GM23248 (cell line): ENCODE measurements at places on chromosomes 2 and 18. TPM values are rescaled to one million over a fixed set of nuclear protein-coding genes. Genes with fewer than 3 reads are reported as not detected.

- no peak overlapping the region for H3K27ac ChIP-seq
- peaks cover 55% of the 10 kb centered on the region for H3K4me1 ChIP-seq
- DNase-seq: no peak
- H3K36me3 ChIP-seq: no peaks in the 10 kb centered on the region
Observed at GRCh38 chr2:217101972-217102371, 242.1 kb upstream of the TNP1 start.

Gene SERPINB12
- not detected in 2 replicates for total RNA-seq

GRCh38 chr2:144659731-144660275, 139.9 kb upstream of the ZEB2 start:
- peak; percentile 94 for DNase-seq
- H3K36me3 ChIP-seq: no peaks in the 10 kb centered on the region
- H3K27ac ChIP-seq: peak overlapping the region; percentile 60
- no peaks in the 10 kb centered on the region for H3K27me3 ChIP-seq
- peaks cover 18% of the 10 kb centered on the region for H3K4me1 ChIP-seq
- no peak overlapping the region for H3K4me3 ChIP-seq

GRCh38 chr2:2012505-2012904, 268.2 kb upstream of the PXDN start:
- H3K4me1 ChIP-seq: no peaks in the 10 kb centered on the region
- H3K27ac ChIP-seq: no peak overlapping the region
- no peak overlapping the region for H3K4me3 ChIP-seq
- DNase-seq: no peak
- no peaks in the 10 kb centered on the region for H3K36me3 ChIP-seq

- H3K4me3 ChIP-seq: no peak overlapping the region
- no peaks in the 10 kb centered on the region for H3K36me3 ChIP-seq
- no peaks in the 10 kb centered on the region for H3K4me1 ChIP-seq
- DNase-seq: no peak
- H3K27me3 ChIP-seq: no peaks in the 10 kb centered on the region
- no peak overlapping the region for H3K27ac ChIP-seq
Observed at GRCh38 chr18:67980241-67980640, 463.7 kb upstream of the DSEL start.

- H3K27ac ChIP-seq: no peak overlapping the region
- peaks cover 17% of the 10 kb centered on the region for H3K4me1 ChIP-seq
- H3K27me3 ChIP-seq: no peaks in the 10 kb centered on the region
- H3K36me3 ChIP-seq: no peaks in the 10 kb centered on the region
Observed at GRCh38 chr2:30670453-30670852, 136.8 kb downstream of the CAPN13 start.

GRCh38 chr2:207123335-207123744, 42.4 kb downstream of the KLF7 start:
- DNase-seq: no peak
- no peak overlapping the region for H3K4me3 ChIP-seq
- peaks cover 51% of the 10 kb centered on the region for H3K36me3 ChIP-seq
- H3K27me3 ChIP-seq: no peaks in the 10 kb centered on the region

DNA sequence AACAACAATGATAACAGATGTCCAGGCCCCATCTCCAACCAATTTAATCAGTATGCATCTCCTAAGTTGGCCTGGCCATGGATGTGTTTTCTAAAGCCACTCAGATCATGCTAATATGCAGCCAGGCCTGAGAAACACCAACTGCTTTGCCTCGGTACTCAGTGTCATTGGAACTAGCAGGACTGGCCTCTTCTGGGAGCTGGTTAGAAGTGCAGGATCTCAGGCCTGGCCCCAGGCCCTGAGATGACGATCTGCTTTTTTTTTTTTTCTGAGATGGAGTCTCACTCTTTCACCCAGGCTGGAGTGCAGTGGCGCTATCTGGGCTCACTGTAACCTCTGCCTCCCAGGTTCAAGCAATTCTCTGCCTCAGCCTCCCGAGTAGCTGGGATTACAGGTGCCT, 69.1 kb downstream of the IRS1 start:
- no peak for DNase-seq
- no peak overlapping the region for H3K27ac ChIP-seq
- peaks cover 16% of the 10 kb centered on the region for H3K36me3 ChIP-seq
- H3K4me3 ChIP-seq: no peak overlapping the region
- H3K4me1 ChIP-seq: peaks cover 18% of the 10 kb centered on the region

Gene FNDC4
- 24.2 and 31.2 TPM in 2 replicates for total RNA-seq

- peaks cover 3% of the 10 kb centered on the region; the same call in 1 of the 2 replicates for H3K4me1 ChIP-seq
- no peaks in the 10 kb centered on the region for H3K27me3 ChIP-seq
- no peaks in the 10 kb centered on the region for H3K36me3 ChIP-seq
Observed at GRCh38 chr18:61551586-61551985, 218.4 kb downstream of the CDH20 start.

Gene RAD51AP2
- total RNA-seq: not detected in 2 replicates

DNA sequence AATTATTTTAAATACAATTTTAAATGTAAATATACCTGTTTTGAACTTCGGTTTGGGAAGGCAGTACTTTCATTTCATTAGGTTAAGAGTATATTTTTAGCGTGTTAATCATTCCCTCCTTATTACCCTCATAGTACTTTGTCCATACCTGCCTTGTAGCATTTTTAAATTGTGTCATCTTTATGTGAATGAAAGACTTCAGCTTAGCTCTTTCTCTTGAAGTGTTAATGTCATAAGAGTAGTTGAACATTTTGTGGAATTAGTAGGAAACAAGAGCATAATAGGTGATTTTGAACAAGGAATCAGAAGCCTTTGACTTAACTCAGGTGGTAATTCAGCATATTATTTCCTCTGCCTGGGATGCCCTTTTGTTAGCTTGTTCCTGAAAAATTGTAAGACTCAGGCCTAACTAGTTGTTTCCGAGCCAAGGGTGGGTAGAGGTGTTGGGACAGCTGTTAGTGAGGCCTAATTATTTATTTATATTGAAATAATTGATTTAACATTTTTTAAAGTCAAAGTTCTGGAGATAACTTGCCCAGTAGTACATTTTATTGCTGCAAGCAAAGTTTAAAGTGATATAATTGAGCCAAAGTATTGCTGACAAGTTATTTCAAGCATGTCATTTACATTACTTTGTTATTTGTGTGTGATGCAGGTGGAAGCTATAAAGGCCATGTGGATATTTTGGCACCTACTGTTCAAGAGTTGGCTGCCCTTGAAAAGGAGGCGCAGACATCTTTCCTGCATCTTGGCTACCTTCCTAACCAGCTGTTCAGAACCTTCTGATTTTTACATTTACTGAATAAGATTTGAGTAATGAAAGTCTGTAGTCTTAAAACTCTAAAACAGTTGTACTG, 38.7 kb downstream of the DDX1 start:
- H3K4me3 ChIP-seq: no peak overlapping the region
- no peaks in the 10 kb centered on the region for H3K27me3 ChIP-seq
- no peak for DNase-seq
- peaks cover 80% of the 10 kb centered on the region for H3K36me3 ChIP-seq
- H3K4me1 ChIP-seq: peaks cover 13% of the 10 kb centered on the region

Gene ARL4C
- 2.4 and 4.8 TPM in 2 replicates for total RNA-seq

DNA sequence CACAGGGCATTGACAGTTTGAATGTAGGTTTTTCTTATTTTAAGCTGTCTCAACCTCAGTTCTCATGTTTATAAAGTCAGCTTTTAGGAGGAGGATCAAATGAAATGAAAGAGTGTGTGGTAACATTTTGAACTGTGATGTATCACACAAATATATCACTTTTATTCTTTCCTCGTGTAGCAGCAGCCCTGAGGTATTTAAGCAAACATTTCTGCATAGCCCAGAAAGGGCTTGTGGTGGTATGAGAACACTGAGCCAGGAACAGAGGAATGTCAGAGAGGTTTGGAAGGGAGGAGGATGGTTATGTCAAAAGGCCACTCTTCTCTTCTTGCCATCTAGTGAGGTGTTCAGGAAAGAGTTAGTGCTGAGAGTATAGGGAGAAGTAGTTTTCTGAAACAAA, 150.2 kb downstream of the PARD3B start:
- peak; percentile 57 for DNase-seq
- peaks cover 17% of the 10 kb centered on the region for H3K4me1 ChIP-seq
- no peaks in the 10 kb centered on the region for H3K36me3 ChIP-seq

Gene NRBP1
- 145 and 165 TPM in 2 replicates for total RNA-seq

DNA sequence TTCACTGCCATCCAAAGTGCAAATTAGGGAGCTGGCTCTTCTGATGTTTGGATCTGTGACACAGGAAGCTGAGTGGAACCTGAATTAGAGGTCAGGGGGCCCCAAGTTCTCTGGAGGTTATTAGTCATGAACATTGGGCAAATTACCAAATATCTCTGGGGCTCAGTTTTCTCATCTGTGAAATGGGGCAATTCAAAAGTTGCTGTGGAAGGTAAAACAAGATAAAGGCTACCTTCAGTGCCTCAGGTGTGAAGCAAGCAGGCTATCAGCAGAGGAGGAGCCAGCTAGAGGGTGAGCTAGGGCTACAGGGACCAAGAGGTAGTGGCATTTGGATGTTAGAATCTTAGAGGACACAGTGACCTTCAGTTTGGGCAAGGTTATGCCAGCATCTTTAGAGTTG, 89.4 kb upstream of the FAM136A start:
- no peak overlapping the region for H3K4me3 ChIP-seq
- no peak overlapping the region for H3K27ac ChIP-seq
- no peaks in the 10 kb centered on the region for H3K27me3 ChIP-seq
- H3K4me1 ChIP-seq: peaks cover 8% of the 10 kb centered on the region
- H3K36me3 ChIP-seq: no peaks in the 10 kb centered on the region
- DNase-seq: no peak

DNA sequence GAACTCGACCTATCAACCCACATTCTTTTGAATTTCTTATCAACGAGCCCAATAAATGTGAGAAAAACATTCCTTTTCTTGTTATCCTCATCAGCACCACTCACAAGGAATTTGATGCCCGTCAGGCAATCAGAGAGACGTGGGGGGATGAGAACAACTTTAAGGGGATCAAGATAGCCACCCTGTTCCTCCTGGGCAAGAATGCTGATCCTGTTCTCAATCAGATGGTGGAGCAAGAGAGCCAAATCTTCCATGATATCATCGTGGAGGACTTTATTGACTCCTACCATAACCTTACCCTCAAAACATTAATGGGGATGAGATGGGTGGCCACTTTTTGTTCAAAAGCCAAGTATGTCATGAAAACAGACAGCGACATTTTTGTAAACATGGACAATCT, 378.2 kb downstream of the STK39 start:
- no peak for DNase-seq
- no peaks in the 10 kb centered on the region for H3K27me3 ChIP-seq
- no peaks in the 10 kb centered on the region for H3K36me3 ChIP-seq
- no peak overlapping the region for H3K27ac ChIP-seq
- H3K4me1 ChIP-seq: no peaks in the 10 kb centered on the region

- peak; percentile 95 for DNase-seq
- peaks cover 18% of the 10 kb centered on the region for H3K4me1 ChIP-seq
- H3K27me3 ChIP-seq: no peaks in the 10 kb centered on the region
- H3K27ac ChIP-seq: peak overlapping the region; percentile 97
- no peaks in the 10 kb centered on the region for H3K36me3 ChIP-seq
- no peak overlapping the region for H3K4me3 ChIP-seq
Observed at GRCh38 chr2:179460181-179460929, 195.7 kb upstream of the SESTD1 start.

Gene SLC23A3
- total RNA-seq: 0.13 and 1.2 TPM in 2 replicates

DNA sequence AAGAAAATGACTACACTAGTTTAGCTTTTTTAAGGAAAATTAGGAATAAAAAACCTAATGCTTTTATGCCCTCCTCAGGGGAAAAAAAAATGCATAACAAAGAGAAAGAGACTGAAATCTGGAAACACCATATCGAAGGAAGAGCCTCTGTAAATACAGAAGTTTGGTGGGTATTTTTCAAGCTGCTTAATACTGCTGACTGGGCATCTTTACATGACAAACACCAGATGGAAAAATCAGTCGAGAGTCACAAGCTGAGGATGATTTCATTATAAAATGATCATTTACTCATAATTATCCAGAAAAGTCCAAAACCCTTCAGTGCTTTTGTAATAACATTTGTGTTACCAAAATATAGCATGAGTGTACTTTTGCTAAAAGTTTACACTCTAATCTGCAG, 1600.7 kb upstream of the ACVR2A start:
- no peaks in the 10 kb centered on the region for H3K36me3 ChIP-seq
- H3K27me3 ChIP-seq: no peaks in the 10 kb centered on the region
- DNase-seq: no peak
- no peak overlapping the region for H3K27ac ChIP-seq
- H3K4me1 ChIP-seq: peaks cover 50% of the 10 kb centered on the region

DNA sequence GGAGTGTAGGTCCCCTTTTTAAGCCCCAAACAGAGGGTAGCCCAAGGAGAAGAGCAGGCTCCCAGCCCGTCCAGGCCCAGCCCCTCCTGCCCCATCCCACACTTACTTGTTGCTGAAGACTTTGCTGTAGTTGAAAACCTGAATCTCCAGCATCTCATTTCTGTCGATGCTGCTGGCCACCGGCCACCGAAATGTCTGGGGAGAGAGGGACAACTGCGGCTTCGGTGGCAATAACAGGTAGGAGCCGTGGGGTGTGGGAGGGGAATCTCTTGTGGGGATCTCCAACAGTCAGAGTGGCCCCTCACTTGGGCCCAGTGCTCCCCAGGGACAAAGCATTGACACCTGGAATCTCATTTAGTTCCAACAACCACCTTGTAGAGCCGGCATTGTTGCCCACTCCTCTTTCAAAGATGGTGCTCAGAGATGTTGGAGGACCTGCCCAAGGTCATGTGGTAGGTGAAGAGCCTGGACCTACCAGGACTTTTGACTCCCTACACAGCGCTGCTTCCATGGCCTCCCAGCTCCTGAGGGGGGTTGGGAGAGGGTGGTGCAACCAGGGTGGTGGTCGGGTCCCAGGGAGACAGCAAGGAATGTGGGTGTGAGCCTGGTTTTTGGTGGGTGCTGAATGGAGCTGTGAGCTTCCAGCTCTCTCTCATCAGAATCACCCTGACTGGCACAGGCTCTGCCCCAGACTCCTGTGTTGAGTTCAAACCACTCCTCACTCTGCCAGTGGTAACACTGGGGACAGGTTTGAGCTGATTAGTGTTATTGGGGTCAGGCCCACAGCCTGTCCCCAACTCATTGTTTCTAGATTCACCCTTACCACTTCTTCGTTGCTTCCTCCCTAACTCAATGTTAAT, 50.0 kb upstream of the OTOF start:
- no peaks in the 10 kb centered on the region; the same call in 1 of the 2 replicates for H3K27me3 ChIP-seq
- DNase-seq: no peak
- H3K27ac ChIP-seq: no peak overlapping the region

DNA sequence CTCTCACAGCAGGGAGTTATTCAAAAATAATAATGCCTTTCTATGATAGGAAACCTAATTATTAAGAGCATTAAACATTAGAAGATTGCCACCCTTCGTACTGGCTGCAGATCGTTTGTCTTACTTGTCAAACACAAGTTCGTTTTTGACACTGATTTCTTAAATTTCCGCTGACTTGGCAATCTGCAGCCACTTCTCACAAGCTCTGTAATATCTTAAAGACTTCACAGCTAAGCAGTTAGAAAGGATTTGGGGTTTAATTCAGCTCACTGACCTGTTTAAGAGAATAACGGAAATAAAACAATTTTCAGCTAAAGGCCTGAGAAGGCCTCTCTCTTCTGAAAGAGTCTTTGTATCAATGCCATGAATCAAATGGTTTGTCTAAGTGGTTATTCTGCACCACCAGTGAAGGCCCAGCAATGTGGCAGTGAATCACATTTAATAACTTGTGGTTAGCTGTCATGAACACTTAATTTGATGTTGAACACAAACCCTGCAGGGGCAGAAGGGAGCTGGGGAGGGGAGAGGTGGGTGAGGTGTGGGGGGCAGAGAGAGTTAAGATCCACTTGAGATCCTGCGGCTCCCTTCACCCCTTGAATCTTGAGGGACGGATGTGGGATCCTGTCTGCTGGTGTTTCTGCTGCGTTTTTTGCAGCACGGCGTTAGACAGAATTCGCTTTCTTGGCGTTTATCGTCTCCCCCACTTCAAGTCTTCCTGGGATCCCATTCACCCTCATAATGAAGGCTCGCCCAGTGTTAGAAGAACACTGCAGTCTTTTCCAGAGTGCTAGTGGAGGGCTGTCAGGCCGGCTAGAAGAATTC, 145.4 kb upstream of the SATB2 start:
- peak; percentile 5 for DNase-seq
- H3K4me1 ChIP-seq: no peaks in the 10 kb centered on the region
- H3K36me3 ChIP-seq: no peaks in the 10 kb centered on the region
- H3K27me3 ChIP-seq: 0 out of 2 replicates have a peak, but pooled peaks cover 13% of the 10 kb centered on the region
